Activated CD4-positive, alpha-beta T cell treated with anti-CD3 and anti-CD28 coated beads for 1 hour (primary cell): ENCODE measurements at places on chromosomes 2 and 18.

GRCh38 chr2:194304191-194304590 lies 1352.8 kb upstream of the SLC39A10 start:
- no peak for DNase-seq

DNA sequence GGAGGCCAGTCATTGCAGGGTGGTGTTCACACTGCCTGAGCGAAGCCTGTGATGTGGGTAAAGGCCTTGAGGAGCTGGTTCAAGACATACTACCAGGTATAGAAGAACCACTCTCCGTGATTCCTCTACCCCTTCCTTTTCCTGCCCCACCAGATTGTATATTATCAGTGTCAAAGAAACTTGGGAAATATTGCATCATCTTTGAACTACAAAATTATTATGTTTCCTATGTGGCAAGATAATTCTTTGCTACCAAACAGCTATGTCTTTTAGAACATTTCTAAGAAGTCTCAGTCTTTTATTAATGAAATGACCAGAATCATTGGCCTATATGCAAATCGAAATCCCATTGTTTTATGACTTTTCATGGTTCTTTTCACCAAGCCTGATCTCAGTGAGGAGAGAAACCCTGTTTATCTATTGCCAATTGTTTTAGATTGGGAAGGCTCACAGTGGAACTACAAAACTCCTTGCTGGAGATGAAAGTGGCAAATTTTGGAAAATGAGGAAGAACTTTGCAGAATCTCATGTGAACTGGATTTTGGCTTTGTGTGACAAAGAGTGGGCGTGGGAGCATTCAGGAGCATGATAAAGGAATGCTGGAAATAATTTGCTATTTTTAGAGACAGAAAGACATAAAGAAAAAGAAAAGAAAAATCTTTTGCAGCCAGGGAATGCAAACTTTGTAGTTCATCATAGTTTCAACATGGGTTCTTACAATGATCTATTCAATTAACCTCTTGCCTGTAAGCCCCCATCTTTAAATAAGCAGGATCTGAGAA lies 286.9 kb downstream of the INSIG2 start:
- no peak for DNase-seq

DNA sequence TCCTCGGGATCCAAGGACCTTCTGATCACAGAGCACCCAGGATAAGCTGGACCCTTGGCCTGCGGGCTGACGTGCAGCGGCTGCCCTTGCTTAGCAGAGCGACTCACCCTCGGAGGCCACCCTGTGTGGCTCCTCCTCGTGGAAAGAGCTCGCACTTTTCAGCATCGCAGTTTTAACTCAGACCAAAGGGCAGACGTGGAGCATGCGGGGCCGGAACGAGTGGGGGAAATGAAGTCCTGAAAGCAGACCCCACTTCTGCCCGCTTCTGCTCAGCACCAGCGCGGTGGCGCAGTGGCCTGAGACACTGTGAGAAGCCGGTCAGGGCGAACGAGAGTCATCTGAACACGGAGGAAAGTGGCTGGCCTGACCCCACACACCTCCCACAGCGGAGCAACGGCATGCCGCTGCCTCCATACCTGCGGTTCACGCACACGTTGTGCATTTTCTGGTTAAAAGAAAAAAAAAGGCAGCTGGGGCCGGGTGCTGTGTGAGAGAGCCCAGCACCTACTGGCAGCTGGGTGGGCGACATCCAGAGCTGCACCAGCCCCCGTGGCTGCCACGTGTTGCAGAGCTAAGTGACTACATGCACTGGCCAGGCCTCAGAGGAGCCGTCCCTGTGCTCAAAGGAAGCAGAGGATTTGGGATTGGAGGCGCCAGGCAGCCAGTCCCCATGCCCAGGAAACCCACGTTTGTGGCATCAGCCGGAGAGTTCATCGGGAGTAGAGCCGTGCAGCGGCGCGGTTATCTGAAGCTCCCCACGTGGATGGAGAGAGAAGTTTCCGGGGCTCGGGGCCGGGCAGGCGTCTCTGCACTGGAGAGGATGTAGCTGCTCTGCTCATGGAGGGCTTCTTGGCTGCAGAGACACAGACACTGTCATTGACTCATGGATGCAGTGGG lies 89.7 kb downstream of the USP40 start:
- no peak for DNase-seq

GRCh38 chr2:215149060-215149459 lies 10.6 kb upstream of the ABCA12 start:
- DNase-seq: no peak

DNA sequence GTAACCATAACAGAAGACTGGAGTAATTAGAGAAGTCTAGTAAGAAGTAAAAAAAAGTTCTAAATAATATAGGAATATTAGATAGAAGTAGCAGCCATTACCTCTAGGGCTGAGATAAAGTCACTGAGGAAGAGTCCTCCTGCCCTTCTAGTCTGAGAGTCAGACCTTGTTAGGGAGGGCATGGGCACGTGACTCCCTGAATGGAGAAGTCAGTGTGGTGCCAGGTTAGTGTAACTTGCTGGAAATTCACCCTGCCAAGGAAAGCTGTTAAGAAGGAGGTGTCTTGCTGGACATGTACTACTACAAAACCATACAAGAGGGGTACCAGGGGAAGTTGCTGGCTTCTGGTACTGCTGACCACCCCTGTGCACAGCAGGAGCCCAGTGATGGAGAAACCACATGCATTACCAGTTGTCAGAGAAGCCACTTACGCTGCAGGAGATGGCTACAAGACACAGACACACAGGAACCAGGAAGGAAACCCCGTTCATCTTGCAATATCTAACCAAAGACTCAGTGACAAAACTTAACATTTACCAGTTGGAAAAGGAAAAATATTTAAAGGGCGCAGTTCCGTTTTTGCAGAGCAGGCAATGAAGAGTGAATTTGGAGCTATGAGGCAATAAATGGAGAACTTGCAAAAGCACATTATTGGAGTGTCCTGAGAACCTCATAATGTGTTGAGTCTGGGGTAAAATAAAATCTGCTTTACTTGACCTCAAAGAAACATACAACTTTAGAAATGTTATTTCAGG lies 77.2 kb upstream of the TLK1 start:
- no peak for DNase-seq

DNA sequence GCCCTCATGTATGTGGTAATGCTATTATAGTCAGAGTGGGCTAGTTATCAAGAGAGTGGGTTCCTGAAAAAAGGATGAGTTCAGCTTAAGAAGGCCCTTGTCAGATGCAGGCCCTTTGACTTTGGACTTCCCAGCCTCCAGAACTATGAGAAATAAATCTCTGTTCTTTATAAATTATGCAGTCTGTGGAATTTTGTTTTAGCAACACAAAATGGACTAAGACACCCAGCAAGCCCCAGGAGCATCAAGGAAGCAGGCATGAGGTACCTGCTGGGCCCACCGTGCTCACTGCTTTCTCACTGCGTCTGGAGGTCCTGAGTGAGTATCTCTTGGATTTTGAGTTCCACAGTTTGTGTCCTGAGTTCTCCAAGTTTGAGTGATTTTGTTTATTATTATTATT lies 35.9 kb upstream of the LIPG start:
- no peak for DNase-seq

DNA sequence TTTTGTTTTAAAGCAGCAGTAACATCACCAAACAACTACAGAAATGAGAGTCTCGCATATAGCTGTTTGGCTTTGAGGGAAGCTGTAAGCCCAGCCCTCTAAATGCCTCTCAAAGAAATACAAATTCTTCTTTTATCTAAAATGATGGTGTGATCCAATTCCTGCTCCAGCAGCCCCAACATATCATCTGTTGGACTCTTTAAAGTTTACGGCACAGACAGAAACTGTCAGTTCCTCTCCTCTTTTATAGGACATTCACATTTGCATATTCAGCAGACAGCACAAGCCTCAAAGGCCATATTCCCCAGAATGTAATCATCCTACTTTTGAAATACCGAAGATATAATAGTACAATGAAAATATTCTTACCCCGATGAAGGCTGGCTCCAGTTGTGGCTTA lies 216.9 kb upstream of the REV1 start:
- DNase-seq: no peak

- DNase-seq: no peak
These were observed 109.7 kb downstream of the METTL8 start for GRCh38 chr2:171323971-171324528.

GRCh38 chr2:150204451-150204850 lies 283.0 kb downstream of the RND3 start:
- no peak for DNase-seq
